ENCODE measurements at places on chromosomes 6 and 20.

DNA sequence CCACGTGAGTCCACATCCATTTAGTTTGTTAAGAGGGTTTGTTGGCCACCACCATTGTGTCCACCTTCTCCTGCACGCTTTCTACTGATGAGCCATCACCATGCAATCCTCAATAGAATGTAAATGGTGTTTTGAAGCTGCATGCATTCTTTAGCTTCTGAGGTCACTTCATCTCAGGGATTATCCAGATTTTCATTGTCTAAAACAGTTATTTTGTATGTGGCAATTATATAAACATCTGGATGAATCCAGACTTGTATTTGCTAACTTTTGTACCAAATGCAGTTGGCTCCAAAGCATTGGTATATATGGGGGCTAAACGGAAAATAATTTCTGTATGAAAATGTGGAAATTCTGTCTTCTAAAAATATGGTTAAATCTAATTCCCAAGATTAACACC lies 231.2 kb upstream of the ARID1B start:
- DNase-seq, result peak; percentile 18

DNA sequence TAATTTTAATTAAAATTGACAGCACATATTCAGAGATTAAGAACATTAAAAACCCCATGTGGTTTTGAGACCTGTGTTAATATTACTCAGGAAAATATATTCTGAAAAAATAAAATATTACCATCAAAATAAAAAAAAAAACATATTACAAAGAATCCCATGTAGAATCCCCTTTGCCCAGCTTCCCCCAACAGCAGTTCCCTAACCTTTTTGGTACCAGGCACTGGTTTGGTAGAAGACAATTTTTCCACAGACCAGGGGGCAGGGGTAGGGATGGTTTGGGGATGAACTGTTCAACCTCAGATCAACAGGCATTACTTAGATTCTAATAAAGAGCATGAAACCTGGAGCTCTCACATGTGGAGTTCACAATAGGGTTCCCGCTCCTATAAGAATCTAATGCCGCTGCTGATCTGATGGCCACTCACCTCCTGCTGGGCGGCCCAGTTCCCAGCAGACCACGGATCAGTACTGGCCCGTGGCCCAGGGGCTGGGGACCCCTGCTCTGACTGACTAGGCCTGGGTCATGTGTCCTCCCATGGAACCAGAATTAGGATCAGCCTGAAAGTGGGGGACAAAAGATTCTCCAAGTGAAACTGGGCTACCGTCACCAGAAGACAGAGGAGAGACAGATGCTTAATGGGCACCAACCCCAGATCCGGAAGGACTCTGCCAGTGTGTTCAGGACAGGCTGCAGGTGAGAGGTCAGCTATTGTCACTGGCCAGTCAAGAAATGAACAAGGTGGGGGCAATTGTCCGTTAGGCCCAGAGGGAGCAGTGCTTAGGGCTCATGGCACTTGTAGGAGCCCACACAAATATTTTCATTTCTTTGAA lies 235.5 kb downstream of the PREX1 start:
- no peak for DNase-seq

DNA sequence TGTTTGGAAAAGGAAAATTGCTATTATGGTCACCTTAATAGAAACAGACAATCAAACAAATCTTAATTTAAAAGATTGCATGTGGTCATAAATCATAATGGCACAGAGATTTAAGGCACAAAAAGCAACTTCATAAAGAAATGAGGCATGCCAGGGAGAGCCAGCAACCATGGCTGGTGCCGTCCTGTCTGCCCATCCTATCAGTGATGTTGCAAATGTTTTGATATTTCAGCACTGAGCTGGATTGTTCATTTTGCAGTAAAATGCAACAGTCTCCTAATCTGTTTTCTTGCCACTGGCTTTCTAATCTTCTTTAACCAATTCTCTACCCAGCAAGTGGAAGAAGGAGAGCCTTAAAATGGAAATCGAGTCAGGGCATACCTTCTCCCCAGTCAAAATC lies 249.8 kb downstream of the SAMD5 start:
- DNase-seq, result peak; percentile 20

GRCh38 chr6:30800871-30801270 lies 56.5 kb upstream of the IER3 start:
- peak; percentile 45 for DNase-seq

GRCh38 chr20:58352468-58352867 lies 36.6 kb upstream of the VAPB start:
- no peak for DNase-seq

- DNase-seq, result no peak
Observed at GRCh38 chr20:8433291-8433690, 301.2 kb downstream of the PLCB1 start.

GRCh38 chr20:43825581-43825980 lies 89.1 kb upstream of the TOX2 start:
- no peak for DNase-seq

- no peak for DNase-seq
Observed at GRCh38 chr20:57589728-57590484, 29.0 kb downstream of the PCK1 start.

DNA sequence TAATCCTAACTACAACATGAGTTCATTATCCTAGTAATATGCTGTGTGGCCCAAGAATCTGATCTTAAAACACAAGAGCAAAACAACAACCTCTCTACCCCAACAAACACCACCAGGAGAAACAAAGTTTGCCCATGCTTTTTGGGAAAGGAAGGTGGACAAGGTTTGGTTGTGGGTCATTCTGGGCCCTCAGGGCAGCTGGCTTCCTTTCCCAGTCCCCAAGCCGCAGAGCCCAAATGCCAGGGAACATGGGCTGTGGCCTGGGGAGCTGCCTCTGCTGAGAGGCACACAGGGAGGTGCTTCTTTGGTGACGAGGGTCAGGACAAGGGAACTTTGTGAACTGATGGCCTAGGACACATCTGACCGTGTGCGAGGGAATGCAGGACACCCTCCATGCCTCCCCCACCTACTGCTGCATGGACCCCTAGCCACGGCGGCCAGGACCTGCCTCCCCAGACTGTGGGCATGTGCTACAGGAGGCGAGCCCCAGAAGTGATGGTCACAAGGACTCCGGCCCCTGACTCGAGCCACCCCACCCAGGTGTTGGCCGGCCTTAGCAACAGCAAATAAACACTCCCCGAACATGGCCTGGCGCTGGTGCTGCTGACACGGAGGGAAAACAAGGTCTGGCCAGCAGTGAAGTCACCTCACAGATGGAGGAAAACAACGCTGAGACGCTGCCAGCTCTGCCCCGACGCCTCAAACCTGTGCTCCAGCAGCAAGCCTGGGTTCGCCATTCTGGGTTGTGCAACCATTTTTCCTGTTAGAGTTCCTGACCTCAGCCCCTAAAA lies 55.6 kb downstream of the RRBP1 start:
- DNase-seq, result no peak

GRCh38 chr20:38452880-38453624 lies 17.9 kb upstream of the SNHG17 start:
- peak; percentile 65 for DNase-seq

GRCh38 chr6:136362421-136363356 lies 73.0 kb upstream of the BCLAF1 start:
- DNase-seq, result no peak

DNA sequence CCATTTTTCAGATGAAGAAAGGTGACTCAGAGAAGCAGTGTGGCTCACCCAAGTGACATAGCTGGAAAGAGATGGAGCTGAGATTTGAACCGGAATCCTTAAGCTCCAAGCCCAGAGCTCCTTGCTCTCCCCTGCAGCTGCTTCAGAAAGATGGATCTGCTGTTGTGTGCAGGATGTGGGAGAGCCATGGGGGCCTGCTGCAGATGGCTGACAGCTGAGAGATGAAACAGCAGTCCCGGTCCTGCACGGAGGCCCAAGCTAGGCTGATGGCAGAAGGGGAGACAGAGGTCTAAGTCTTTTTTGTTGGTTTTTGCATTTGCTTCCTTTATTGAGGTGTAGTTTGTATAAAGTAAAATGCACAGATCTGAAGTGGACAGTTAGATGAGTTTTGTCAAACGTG lies 69.8 kb upstream of the FOXP4 start:
- no peak for DNase-seq

DNA sequence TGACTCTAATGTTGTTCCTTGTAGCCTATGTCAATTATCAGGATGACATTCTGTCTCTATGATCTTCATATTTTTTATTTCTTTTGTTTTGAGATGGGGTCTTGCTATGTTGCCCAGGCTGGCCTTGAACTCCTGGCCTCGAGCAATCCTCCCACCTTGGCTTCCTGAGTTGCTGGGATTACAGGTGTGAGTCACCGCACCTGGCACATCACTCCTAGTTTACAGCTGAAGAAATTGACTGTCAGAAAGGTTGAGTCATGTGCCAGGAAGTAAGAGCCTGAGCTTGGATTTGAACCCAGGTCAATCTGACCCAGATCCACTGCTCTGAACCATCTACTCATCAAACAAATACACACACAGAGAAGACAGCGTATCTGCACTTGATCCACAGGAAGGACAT lies 14.4 kb downstream of the PPP1R3G start:
- no peak for DNase-seq

DNA sequence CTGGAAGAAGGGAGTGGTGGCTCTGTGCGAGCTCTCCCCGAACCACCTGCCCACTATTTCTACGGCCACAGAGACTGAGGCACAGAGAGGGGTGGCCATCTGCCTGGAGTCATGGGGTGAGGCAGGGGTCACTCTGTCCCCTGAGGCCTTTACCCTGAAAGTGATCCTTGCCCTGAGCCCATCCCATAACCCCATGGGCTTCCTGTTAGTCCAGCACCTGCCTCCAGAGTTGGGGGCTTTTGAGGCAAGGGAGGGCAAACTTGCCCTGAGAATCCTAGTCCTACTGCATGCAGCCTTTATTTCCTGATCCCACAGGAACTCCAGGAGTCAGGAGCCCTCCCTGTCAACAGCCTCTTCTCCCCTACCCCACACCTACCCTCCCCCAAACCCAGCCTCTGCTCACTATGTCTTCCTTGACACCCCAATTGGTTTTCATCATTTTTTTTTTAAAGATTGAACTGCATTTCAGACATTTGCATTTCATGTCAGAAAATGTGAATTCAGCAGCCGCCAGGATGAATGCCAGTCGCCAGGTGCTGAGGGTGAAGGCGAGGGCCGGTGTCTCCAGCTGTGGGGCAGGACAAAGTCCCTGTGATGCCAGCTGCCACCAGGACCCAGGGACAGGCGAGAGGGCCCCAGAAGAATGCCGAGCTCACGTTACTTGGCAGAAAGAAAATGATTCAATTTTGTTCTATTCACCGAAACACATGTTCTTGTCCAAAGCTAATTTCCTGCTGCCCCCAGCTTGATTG lies 47.6 kb upstream of the NNAT start:
- DNase-seq, result no peak

- DNase-seq, result peak; percentile 9
Observed at GRCh38 chr6:133621751-133622150, 267.2 kb upstream of the TCF21 start.

- DNase-seq, result no peak
Observed at GRCh38 chr6:37103169-37104039, 66.5 kb upstream of the PIM1 start.

GRCh38 chr6:84379142-84379541 lies 151.7 kb upstream of the CEP162 start:
- DNase-seq, result no peak

- no peak for DNase-seq
Observed at GRCh38 chr20:62665826-62666735, 23.8 kb downstream of the SLCO4A1 start.

DNA sequence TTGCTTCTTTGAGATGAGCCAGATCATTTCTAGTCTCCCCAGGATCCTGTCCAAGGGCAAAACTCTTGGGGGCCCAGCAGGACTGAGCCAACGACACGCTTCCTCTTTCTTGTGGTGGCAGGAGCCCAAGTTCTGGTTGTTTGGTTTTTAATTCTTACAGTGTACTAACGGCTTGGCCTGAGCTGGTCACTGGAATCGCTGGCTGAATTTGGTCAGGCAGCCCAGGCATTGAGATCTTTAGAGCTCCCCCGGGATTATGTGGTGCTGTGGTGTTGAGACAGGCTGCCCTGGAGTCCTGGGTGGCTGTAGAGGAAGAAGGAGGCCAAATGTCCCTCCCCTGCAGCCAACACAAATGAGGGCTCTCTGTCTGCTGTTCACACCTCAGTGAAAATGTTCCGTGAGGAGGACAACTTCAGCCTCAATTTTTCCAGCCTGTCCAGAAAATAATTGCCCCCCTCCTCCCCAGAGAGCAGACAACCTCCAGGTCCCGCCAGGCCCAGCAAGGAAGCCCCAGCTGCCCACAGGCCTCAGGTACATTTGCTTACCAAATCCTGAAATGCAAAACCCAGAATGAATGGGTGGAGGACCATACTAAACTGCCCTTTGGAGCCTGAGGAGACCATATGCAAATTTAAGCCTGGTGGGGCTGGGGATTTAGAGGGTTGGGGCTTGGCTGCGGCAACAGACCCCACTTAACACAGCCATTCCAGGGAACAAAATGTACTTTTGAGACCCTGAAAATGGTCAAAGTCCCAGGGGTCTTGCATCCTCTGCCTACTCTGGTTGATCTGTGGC lies 23.6 kb downstream of the BNIP5 start:
- DNase-seq, result no peak

GRCh38 chr6:84618046-84618752 lies 146.2 kb downstream of the TBX18 start:
- DNase-seq, result peak; percentile 94

DNA sequence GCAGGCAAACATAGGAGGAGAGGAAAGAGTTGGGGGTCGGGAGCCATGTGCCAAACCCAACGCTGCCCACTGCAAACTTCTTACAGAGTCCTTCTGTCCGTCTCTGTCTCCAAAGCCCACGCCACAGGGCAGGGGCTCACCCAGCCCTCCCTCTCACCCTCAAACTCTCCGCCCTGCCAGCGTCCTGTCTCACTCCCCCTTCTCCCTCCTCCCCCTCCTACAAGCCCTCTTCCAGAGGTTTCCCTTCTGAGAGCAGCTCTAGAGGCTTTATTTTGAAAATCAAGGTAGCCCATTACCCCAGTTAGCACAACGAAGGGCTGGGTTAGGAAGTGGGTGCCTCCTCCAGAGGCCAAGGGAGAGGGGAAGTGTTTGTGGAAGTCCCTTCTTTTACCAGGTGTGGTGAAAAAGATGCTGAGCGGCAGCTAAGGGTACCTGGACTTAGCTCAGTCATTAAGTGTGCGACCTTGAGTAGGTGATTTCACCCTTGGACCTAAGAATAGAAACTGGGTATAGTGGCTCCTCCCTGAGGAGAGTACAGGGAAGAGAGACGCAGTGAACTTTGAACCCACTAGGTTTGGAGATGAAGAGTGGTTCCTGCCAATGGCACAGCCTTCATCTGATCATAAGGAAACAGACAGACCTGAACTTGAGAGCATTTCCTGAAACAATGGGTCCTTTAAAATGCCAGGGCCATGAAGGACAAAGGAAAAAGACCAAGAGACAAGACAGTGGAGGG lies 123.8 kb downstream of the BANF2 start:
- no peak for DNase-seq

- DNase-seq, result no peak
Observed at GRCh38 chr20:61706259-61706961, 359.3 kb downstream of the TAF4 start.

- peak; percentile 80 for DNase-seq
Observed at GRCh38 chr20:36541768-36542488, 609 bp downstream of the MYL9 start.

DNA sequence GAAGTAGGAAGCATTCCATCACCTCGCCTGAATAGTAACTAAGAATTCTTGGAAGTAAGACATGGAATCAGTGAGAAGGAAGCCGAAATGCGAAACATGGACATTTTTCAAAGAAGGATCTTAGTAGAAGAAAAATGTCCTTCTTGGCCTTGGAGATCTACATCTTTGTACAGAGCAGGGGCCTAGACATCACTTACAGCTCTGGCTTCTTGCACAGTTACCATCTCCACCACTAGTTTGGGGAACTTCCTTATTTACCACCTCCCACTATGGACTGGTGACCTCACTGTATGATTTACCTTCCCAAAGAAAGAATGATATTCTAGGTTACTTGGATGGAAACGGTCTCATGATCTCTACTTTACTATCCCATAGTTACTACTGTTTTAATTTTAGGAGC lies 15.7 kb downstream of the CASS4 start:
- DNase-seq, result no peak

GRCh38 chr6:100130630-100131029 lies 136.6 kb upstream of the MCHR2 start:
- DNase-seq, result no peak

Data from EH (cell line).